Right ventricle myocardium inferior (tissue), 1 donor: ENCODE measurements at places on chromosomes 12 and 14. TPM values are rescaled to one million over a fixed set of nuclear protein-coding genes. Genes with fewer than 3 reads are reported as not detected.

- DNase-seq: no peak
These were observed at the start of gene DGKA for GRCh38 chr12:55930771-55931316. DGKA (plus strand) TSS chr12:55931162; CDS start chr12:55936504, 5,342 bp downstream.

LRCOL1 gene
- not detected for total RNA-seq

- no peak for DNase-seq
These were observed 72.0 kb downstream of the LLPH start for GRCh38 chr12:66058554-66058953.

DNA sequence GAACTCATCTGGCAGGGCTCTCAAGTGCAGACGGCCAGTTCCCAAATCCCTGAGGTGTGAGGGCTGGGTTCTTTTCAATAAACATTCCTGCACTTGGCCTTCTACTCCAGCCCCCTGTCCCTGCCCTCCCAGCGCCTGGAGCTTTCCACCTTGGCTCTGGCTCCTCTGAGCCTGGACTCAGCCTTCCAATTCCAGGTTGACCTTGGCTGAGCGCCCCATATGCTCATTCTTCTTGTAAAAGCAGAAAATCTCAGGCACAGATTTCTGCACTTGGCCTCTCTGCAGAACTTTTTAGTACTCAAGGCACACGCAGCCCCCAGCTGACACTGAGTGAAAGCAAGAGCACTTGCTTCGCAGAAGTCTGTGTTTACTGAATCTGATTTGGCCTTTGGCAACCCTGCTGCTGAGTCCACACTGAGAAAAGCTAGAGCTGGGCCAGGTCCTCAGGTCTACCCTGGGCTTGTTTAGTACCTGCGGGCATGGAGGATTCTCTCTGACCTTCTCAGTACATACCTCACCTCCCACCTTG is 222.7 kb downstream of the MSRB3 start:
- DNase-seq: peak; percentile 83

DNA sequence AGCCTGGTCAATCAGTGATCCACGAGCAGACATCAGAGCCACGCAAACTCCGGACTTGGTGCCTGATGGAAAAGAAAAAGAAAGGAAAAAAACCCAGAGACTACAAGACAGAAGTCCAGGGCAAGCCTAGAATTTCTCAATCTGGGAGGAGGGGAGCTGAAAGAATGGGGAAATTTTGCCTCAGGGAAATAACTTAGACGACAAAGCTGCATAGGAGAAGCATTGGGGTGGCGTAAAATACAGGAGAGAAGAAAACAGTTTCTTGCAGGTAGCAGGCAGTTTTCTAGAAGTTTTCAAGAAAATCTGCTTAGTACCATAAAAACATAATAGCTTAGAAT is 2.6 kb upstream of the SLC11A2 start:
- DNase-seq: no peak

- DNase-seq: no peak
These were observed 247.6 kb downstream of the BCAT1 start for GRCh38 chr12:24701343-24701742.

GRCh38 chr14:104705340-104706047 is 16.1 kb downstream of the INF2 start:
- no peak for DNase-seq

DNA sequence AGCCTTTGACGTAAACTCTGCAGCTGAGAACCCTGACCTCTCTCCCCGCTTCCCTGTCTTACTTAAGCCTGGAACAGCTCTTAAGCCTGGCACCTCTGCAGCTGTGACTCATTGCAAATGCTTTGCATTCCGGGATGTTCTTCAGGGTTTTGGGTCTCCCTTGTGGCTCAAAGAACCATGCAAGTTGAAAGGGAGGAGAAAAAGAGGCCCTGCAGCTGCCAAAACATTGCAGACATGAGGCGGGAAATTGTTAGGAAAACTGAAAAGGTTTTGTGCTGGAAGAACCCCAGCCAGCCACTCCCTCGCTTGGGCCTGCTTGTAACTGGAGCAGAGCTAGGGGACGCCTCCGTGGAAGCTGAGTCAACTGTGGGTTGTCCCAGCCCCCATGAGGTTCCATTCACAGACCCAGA is 60.2 kb upstream of the FERMT2 start:
- DNase-seq: peak; percentile 80

HOXC4 gene
- total RNA-seq: not detected

GRCh38 chr12:130058926-130059472 is 103.3 kb upstream of the FZD10 start:
- DNase-seq: no peak

DNA sequence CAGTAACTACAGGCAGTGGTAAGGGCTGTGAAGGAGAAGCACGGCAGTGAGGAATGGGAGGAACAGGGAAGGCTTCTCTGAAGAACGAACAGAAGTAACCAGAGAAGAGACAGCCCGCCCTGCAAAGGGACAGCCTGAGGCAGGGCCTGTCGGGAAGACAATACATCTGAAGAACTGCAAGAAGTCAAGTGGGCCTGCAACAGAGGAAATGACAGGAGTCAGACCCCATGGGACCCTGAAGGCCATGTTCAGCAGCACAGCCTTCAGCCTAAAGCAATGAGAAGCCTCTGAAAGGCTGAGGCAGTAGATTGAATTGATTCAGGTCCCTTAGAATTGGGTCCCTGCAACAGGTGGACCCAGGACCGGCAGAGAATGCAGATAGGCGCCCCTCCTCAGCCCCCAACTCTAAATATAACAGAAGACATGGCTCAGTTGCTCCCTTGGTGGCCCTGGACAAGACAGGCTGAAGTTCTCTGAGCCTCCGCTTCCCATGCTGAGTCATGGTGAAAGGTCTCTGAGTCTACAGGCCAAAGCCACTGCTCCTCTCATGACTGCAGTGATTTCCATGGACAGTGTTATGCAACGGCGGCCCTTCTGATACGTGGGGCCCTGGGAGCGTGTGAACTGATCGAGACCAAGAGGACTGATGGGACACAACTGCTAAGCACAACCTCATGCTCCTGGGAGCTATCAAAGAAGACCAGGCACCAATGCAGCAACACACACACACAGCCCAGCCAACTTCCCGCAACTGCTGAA is 10.8 kb upstream of the ACTR6 start:
- DNase-seq: no peak

- no peak for DNase-seq
These were observed 1.4 kb downstream of the C12orf56 start for GRCh38 chr12:64389154-64389553.

KRT78 gene
- not detected for total RNA-seq

- no peak for DNase-seq
These were observed 59.9 kb upstream of the FBRSL1 start for GRCh38 chr12:132429946-132430643.

- DNase-seq: no peak
These were observed 206.2 kb upstream of the RGS6 start for GRCh38 chr14:71725922-71726579.

DNA sequence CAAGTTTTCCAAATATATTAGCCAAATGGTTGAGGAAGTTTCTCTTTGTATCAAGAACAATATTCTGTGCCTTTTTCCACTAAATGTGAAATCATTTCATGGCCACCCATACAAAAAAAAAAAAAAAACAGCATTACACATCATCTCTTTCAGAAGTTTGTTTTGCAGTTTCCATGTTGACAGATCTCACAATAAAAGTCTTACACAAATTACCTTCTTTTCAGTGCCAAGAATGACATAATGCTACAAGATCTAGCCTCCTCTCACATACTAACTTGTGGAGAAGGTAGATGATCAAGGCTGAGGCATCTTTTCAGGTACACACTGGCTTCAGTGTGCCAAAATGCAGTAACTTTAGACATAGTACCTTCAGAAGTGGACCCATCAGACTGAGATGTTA is 35.3 kb downstream of the PRKD1 start:
- no peak for DNase-seq

- DNase-seq: no peak
These were observed 79.2 kb upstream of the USP44 start for GRCh38 chr12:95630496-95630895.

- no peak for DNase-seq
These were observed 37.0 kb downstream of the DTX1 start for GRCh38 chr12:113093409-113094101.

DNA sequence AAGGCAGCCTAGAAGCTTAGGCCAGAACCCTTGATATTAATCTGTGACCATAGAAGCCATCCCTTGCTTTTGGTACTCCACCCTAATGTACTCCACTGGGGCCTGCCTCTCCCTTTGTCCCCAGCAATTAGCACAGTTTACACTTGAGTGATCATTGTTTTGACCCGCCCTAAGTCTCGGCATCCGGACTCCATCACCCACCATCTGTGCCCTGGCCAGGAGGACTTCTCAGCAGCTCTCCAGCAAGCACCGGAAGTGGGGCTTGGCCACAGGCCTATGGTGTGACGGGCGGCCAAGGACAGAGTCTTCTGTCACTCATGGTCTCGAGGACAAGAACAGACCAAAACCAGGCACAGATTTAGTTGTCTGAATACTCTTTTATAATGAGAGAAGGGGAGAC is 126.5 kb upstream of the NTF3 start:
- DNase-seq: no peak

- DNase-seq: no peak
These were observed 152.3 kb upstream of the OTX2 start for GRCh38 chr14:56962444-56963080.

DNA sequence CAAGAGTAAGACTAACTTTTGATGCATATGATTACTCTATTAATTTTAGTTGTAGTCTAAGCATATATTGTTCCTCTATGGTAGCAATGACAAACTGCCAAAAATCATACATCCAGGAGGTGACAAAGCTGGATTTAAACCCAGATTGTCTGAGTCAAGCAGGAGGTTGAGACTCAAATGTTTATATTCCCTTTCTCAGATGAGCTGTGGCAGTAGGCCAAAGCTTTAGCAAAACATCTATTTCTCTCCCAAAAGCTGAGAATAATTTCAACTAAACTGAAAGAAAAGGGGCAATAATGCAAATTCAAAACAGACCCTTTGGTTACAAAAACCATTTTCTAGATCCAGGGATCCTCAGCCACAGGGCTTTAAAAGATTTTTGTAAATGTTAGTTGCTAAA is 173.6 kb downstream of the SEC23A start:
- no peak for DNase-seq

BEGAIN gene
- 0.68 TPM for total RNA-seq
